ENCODE measurements at places on chromosomes 7 and 10.

DNA sequence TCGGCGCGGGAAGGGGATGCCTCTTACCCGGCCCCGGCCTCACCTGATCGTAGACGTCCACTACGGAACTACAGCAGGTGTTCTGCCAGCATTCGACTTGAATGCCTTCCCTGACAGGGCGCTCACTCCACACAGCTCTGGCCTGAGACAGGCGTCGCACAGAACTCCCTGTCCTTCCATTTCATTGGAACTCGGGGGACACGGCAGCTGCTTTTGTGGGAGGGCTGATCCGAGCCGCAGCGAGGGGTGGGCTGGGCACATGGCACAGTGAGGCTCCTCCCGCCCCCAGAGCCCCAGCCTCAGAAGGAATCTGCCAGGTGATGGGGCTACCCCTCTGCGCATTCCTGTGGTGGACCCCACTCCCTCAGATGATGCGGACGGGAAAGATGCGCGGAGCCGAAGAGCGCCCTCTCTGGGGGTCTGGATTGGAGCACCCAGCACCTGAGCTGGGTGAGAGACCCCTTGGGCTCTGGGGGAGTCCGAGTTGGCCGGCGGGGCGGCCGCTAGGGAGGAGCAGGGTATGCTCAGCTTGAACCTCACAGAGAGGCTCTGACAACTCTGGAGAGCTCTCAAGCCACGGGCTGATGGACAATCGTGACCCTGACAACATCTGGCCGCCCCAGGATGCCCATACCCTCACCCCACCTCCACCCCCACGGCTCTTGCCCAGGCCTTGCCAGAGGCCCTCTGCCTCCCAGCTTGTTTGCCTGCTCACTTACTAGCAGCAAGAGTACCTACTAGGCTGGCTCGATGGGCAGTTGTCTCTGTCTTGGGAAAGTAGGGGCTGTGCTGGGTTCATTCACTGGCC lies 36.6 kb downstream of the RASGEF1A start:
- DNase-seq: no peak

- no peak for DNase-seq
These were observed 141.4 kb upstream of the PRKCQ start for GRCh38 chr10:6721480-6721879.

DNA sequence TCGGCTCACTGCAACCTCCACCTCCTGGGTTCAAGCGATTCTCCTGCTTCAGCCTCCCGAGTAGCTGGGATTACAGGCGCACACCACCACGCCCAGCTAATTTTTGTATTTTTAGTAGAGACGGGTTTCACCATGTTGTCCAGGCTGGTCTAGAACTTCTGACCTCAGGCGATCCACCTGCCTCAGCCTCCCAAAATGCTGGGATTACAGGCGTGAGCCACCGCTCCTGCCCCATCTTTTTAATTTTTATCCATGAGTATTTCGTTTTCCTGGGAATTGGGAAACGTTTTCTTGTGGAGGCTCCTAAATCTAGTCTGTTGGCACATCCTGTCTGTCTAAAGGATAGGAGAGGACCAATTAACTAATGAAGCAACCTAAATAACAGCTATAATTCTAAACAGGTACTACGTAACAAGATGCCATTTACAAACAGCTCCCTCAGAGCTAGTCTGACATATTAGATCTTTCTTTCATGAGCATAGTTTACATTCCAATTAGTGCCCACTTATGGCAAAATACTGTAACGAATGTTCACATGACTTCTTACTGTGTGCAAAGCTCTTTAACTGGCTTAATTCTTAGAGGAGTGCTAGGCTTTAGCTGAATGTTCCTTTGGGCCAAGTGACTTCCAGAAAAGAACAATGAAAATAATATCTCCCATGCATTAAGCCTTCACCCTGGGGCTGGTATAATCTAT lies 151.0 kb upstream of the YAE1 start:
- DNase-seq: no peak

DNA sequence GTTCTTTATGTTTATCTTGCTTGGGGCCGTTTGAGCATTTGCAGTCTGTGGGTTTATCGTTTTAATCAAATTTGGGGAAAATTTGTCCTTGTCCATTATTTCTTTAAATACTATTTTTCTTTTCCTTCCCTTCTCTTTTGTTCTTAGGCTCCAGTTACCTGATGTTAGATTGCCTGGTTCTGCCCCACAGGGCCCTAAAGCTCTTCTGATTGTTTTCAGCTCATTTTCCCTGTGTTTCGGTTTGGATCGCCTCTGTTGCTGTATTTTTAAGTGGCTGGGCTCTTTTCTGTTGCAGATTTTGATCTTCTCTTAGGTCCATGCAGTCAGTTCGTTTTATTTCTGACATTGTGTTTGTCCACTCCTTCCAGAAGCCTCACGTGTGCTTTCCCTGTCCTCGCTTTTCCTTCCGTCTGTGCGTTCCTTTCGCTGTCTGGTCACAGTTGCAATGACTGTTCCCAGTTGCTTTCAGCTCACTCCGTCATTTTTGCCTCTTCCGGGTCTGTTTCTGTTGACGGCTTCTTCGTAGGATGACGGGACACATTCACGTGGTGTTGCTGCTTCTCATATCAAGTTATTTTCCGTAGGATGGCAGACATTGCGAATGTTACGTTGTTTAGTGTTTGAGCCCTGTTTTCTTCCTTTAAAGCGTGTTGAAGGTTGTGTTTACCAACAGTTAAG lies 111.4 kb downstream of the INPP5A start:
- no peak for DNase-seq

DNA sequence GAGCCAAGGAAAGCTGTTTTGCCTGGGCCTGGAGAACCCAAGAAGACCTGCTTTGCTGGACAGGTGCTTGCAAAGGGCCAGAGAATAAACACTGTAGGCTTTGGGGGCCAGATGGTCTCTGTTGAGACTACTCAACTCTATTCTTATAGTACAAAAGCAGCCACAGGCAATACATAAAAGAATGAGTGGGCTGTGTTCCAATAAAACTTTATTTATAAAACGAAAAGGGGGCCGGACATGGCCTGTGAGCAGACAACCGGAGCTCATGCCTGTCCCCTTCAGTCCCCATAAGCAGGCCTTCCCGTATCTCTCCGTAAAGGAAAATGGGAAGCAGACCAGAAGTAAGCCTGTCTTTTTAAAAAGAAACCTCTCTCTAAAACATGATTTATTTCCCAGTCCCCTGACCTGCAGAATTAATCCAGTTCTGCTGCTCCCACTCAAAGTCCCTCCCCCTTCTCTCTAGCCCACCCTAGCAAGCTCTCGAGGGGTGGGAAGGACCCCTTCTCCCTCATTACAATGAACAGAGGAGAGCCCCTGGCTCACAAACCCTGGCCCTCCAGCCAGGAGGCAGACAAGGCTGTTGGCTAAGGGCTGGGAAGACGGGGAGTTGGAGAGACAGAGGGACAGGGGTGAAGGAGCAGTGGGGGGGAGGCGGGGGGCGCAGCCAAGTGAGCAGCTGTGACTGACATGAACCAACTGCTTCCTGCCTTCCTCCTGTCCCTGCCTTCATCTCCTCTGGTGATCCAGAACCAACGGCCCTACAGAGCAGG lies 177.8 kb downstream of the NEURL1 start:
- no peak for DNase-seq

- no peak for DNase-seq
These were observed 82.1 kb downstream of the CPEB3 start for GRCh38 chr10:92208736-92209135.

DNA sequence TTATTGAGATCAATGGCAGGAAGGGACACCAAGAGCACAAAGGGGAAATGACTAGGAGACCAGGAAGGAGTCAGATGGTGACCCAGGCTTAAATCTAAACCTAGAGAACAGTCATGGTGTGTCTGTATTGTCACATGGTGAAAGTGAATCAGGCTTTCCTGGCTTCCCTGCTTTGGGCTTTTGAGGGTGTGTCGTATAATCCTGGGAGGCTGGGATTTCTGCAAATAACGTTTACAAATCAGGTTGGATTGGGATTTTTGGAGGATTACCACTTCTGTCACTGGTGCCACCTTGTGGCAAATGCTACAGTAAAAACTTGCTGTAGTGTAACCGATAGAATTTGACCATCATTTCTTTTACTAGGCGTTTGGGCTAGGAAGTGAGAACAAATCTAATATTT lies 502.6 kb downstream of the NRG3 start:
- DNase-seq: no peak

DNA sequence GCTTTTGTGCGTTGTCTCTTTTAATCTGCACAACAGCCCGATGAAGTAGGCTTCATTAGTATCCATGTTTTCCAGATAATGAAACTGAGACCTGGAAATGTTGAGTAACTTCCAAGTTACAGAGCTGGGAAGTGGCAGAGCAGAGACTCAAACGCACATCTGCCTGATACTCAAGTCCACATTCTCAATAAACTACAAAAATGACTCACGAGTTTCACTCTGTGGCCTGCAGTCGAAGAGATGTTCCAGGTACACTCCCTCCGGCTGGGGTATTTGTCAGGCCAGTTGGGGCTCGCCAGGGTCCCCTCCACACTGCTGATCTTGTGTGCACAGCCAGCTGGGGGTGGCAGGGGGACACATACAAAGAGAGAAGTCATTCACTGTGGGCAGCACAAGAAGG lies 17.7 kb upstream of the OPALIN start:
- no peak for DNase-seq

- DNase-seq: peak; percentile 86
These were observed 108.8 kb downstream of the SPAG6 start for GRCh38 chr10:22453948-22454591.

- no peak for DNase-seq
These were observed 50.2 kb downstream of the ARHGAP22 start for GRCh38 chr10:48554656-48555055.

DNA sequence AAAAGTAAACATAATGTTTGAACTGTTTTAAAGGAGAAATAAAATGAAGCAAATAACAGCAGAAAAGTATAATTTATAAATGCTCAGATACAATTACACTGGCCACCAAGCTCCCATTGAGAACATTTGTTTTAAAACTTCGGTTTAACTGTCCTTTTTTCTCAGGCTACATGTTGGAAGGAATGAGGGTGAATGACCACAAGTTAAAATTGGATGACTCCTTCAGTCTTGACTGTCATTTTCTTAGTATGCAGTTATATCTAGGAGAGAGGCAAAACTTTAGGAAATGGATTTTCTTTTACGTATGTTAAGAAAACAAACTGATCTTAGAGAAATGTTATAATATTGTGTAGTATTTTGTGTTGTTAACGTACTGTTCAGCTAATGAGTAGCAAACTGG lies 5.0 kb downstream of the TRIM24 start:
- DNase-seq: no peak

- DNase-seq: no peak
These were observed 294.2 kb downstream of the GRID1 start for GRCh38 chr10:86072413-86072812.

- DNase-seq: no peak
These were observed 161.5 kb downstream of the SEMA3D start for GRCh38 chr7:85025312-85025756.

- no peak for DNase-seq
These were observed 33.0 kb downstream of the SH2B2 start for GRCh38 chr7:102319671-102320070.

DNA sequence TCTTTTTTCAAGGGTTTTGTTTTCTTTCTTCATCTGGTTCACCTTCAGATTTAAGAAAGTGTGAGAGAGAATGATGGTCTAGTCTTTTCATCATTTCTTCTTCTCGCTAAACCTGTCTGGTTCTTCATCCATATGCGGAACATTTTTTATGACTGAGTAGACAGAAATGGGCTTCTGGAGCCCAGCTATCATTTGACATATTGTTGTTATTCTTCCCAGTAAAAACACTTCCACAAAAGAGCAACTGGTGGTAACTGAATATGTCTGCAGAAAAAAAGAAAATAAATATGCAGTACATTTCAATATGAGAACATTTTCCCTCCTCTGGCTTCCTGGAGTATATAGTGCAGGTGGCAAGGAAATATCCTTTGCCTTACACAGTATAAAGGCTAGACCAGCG lies 209.5 kb downstream of the JCAD start:
- no peak for DNase-seq

- peak; percentile 14 for DNase-seq
These were observed 46.6 kb downstream of the CCSER2 start for GRCh38 chr10:84375011-84375410.

- no peak for DNase-seq
These were observed 26.4 kb downstream of the BEND7 start for GRCh38 chr10:13502380-13502779.

DNA sequence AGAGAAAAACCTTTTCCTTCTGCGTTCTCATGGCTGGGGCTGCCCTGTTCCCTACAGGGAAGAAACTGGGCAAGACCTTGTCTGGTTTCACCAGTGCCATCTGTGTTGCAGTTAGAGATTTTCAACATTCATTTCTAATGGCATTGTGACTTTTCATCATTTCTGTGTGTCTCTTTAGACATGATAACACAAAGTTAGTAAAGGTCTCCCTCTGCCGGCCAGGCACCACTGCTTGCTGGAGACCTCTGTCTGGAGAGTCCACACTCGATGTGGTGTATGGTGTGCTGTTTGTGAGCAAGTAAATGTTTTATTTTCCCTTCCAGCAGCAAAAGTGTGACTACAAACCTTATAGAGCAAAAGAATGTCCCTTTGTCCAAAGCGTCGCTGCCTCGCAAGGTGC lies 213.5 kb downstream of the PAXIP1 start:
- DNase-seq: peak; percentile 50

DNA sequence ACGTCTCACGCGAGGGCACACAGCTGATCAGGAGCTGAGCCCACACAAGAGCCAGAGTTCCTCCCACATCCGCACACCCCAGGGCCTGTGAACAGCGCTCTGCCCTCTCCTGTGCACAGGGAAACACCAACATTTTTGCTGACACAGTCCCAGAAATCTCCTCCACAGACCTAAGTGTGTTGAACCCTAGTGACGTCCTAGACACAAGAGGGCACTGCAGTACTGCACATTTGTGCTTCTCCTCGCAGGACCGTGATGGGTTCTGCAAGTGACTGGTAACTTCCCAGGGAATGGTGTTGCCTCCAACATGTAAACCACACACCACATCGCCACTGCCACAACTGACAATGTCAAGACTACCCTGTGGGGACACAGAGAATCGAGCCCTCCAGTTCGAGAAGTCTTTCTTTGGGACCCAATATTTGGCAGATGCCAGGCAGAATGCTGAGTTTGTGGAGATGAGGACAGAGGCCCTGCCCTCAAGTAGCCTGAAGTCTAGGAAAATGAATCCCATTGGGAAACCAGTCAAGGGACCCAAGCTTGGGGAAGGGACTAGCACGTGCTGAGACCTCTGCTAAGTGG lies 170.3 kb downstream of the PAXIP1 start:
- DNase-seq: peak; percentile 52

DNA sequence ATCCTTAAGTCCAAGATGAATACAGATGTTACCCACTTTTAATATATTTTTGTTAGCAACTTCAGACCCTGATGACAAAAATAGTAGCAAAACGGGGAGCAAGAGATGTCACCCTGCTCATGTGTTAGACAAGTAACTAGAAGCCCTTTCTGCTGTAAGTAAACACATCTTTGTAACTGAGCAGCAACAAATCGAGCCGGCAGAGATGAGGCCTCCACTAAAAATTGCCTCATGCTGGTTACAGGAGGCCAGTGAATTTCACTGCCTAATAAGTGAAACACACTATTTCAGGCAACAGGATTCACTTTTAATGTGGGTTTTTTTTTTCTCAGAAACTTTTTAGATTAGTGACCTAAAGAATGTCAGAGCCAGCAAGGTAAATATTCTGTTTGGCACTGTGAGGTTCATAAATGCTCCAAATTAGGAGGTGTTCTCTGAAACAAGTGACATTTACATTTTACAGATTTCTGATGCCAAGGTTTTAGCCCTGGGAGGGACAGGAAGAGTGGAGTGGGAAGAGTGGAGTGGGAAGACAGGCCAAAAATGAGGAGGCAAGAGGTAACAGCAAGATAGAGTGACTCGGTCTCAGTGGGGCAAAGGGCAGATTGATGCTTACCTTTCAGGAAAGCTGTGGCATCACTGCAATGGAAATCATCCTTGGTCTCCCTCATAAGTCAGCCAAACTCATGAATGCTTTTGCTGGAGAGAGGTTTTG lies 53.6 kb upstream of the LRRC17 start:
- no peak for DNase-seq

- no peak for DNase-seq
These were observed 1.3 kb downstream of the C10orf95 start for GRCh38 chr10:102450124-102450373.
